Lung microvascular endothelial cell (primary cell): ENCODE measurements at places on chromosomes 2 and 18. TPM values are rescaled to one million over a fixed set of nuclear protein-coding genes. Genes with fewer than 3 reads are reported as not detected.

Gene GMPPA
- 21.1 and 22.2 TPM in 2 replicates for total RNA-seq

Gene GDF7
- 2.8 and 19.6 TPM in 2 replicates for total RNA-seq

Gene FHOD3
- under 0.01 and 0.44 TPM in 2 replicates for total RNA-seq

Gene EMX1
- not detected in 2 replicates for total RNA-seq

Gene PROKR1
- not detected in 2 replicates for total RNA-seq

Gene PLA2R1
- 7.0 and 21.4 TPM in 2 replicates for total RNA-seq

Gene GPR148
- not detected in 2 replicates for total RNA-seq

Gene TDRD15
- total RNA-seq: not detected in 2 replicates

Gene INPP4A
- 14.2 and 18.5 TPM in 2 replicates for total RNA-seq

Gene GNLY
- not detected in 2 replicates for total RNA-seq

Gene CTIF
- total RNA-seq: 12.4 and 18.1 TPM in 2 replicates

Gene SLC30A3
- 7.8 and 16.9 TPM in 2 replicates for total RNA-seq

Gene SERPINB13
- total RNA-seq: not detected in 2 replicates

Gene CCDC74A
- 3.5 and 5.6 TPM in 2 replicates for total RNA-seq

Gene SCN1A
- not detected in 2 replicates for total RNA-seq

Gene ANKRD44
- total RNA-seq: 1.6 and 4.4 TPM in 2 replicates

Gene RGPD4
- not detected in 2 replicates for total RNA-seq

Gene UPP2
- total RNA-seq: not detected in 2 replicates

Gene CFAP221
- not detected in 2 replicates for total RNA-seq

Gene C2orf78
- not detected in 2 replicates for total RNA-seq

Gene BUB1
- 3.4 and 13.9 TPM in 2 replicates for total RNA-seq

Gene KCNG3
- not detected in 2 replicates for total RNA-seq

Gene BOLL
- not detected in 2 replicates for total RNA-seq

Gene CSRNP3
- 0.44 and 0.99 TPM in 2 replicates for total RNA-seq

Gene RBKS
- 1.1 and 1.4 TPM in 2 replicates for total RNA-seq

Gene NDUFV2
- total RNA-seq: 78.6 and 88.0 TPM in 2 replicates

Gene LINC00305
- 0.20 and 0.87 TPM in 2 replicates for total RNA-seq

Gene ERFE
- under 0.01 TPM in 1 of 2 replicates, not detected in the other for total RNA-seq

Gene IL18RAP
- not detected in 2 replicates for total RNA-seq

Gene ZNF512
- 8.9 and 11.3 TPM in 2 replicates for total RNA-seq

Gene UCN
- 0.40 and 0.44 TPM in 2 replicates for total RNA-seq

Gene MAPRE3
- total RNA-seq: 0.65 and 0.79 TPM in 2 replicates

Gene PCBP1
- total RNA-seq: 34.9 and 40.3 TPM in 2 replicates

Gene TUBB8B
- total RNA-seq: not detected in 2 replicates

Gene ZBTB7C
- under 0.01 TPM in 1 of 2 replicates, not detected in the other for total RNA-seq

Gene HRH4
- not detected in 2 replicates for total RNA-seq

Gene GAREM2
- 0.20 and 0.44 TPM in 2 replicates for total RNA-seq

Gene MATN3
- total RNA-seq: 0.20 and 0.87 TPM in 2 replicates

Gene MC2R
- not detected in 2 replicates for total RNA-seq
